ENCODE measurements at places on chromosomes 1 and 21.

DNA sequence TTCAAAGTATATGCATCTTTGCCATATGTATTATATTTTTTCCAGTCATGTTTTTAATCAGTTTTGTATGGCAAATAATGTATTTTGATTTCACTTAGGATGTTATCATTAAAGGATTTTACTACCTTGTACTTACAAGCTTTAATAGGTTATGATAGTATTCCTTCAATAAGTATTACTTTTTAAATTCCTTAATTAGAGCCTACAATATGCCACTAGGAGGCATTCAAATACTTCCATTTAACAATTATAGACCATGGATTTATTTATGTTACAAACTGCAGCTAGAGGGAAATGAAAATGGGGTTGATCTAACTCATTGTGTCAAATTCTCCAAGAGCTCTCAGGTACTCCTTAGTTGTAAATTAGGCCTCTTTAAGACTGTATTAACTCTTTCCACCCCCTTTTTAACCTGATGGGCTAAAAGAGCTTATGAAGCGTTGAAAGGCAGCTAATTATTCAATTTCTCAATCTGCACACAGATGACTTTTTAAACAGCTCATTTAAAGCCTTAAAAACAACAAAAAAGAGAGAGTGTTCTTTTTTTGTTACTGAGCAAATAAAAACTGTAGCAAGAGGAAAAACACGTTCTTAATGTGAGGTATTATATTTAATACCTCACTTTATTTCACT lies 156.2 kb downstream of the DENND1B start:
- DNase-seq: no peak

GRCh38 chr1:63463248-63463647 lies 59.8 kb downstream of the ITGB3BP start:
- no peak for DNase-seq

GRCh38 chr1:116983112-116983511 lies 18.4 kb upstream of the CD101 start:
- no peak for DNase-seq

- DNase-seq: no peak
Measured at GRCh38 chr1:39452081-39452480, 39.4 kb upstream of the BMP8A start.

DNA sequence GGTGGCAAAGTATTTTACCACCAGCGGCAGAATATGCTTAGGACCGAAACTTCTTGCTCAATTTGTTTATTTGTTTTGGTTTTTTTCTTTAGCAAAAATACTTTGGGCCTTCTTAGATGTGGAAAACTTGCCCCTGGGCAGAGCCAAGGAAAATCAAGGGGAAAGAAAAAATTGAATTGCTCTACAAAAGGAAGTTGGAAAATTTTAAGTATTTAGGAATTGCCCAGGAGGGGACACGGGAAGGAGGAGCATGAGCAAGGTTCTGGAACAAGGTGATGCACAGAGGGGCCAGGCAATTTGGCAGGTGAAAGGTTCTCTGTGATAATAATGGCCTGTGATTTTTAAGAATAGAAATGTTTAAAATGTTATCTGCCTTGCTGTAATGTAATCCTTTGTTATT lies 28.6 kb downstream of the SGIP1 start:
- DNase-seq: no peak

- DNase-seq: no peak
Measured at GRCh38 chr1:219441884-219442283, 171.0 kb downstream of the ZC3H11B start.

DNA sequence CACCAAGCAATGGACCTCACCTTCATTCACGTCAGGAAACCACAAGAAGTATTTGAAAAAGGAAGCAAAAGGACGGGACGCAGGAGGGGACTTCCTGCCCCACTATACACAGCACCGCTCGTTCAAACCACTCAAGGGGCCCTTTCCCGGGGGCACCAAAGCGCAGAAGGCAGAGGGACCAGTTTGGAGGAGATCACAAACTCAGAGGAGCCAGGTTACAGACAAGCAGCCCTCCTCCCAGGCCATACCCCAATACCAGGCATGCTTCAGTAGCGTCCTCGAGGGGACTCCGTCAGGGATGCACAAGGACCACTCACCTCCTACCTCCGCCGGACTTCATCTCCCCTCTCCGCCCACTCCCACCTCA lies 685 bp downstream of the CRTC2 start:
- no peak for DNase-seq

- no peak for DNase-seq
Measured at GRCh38 chr21:41321211-41321907, 4.8 kb downstream of the FAM3B start.

GRCh38 chr1:233246965-233247364 lies 48.6 kb downstream of the PCNX2 start:
- DNase-seq: no peak

DNA sequence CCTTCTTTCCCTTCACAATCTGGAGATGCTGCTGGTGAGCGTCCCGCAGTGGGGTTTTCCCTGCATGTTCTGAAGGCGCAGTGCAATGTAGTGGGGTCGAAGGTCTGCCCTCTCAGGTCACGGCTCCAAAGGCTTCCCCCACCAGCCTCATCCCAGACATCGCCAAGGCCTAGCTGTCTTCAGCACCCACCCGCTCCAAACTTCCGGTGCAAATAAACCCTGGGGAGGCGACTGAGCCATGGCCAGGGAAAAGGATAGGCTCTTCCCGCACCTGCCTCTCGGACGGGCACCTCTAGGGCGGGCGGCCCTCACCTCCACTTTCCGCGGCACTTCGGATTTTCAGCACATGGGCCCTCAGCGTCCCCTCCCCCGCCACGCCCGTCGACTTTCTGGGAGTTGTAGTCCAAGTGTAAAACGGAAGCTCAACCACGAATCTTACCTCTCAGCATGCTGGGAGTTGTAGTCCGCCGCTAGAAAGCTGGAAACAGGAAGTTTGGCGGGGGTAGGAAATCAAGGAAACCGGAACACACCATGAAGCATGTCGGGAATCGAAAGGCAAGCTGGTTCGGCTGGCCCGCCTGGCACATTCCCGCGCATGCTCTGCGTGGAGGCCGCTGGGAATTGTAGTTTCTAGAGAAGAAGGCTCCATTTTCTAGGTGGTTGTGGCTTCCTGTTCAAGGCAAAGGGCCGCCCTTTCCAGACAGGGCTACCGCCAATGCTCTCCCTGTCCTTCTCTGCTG lies at the start of gene MRPL24:
Gene MRPL24 (minus strand): TSS at position 348 of the 740 bp plus-strand sequence. CDS start 2,384 bp downstream, outside the sequence.
- DNase-seq: peak; percentile 91

DNA sequence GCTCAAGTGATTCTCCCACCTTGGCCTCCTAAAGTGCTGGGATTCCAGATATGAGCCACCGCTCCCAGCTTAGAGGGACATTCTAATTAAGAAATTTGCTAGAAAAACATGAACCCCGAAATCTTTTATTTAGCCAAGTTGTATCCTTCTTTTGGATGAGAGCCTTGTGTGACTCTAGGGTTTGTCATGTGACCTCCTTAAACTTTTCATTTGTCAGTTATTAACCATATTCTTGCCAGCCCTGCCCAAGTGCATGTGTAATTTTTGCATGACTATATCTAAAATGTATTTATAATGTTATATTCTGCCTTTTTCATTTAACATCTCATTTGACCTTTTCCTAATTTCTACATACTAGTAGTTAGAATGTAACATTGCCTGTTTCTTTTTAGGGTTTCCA lies 1.9 kb downstream of the UTP25 start:
- DNase-seq: no peak

GRCh38 chr1:42914092-42914627 lies 44.5 kb downstream of the SLC2A1 start:
- no peak for DNase-seq

GRCh38 chr1:107949467-107950253 lies 15.3 kb downstream of the VAV3 start:
- DNase-seq: no peak

GRCh38 chr1:12015001-12015491 lies 4.3 kb upstream of the MIIP start:
- DNase-seq: no peak

DNA sequence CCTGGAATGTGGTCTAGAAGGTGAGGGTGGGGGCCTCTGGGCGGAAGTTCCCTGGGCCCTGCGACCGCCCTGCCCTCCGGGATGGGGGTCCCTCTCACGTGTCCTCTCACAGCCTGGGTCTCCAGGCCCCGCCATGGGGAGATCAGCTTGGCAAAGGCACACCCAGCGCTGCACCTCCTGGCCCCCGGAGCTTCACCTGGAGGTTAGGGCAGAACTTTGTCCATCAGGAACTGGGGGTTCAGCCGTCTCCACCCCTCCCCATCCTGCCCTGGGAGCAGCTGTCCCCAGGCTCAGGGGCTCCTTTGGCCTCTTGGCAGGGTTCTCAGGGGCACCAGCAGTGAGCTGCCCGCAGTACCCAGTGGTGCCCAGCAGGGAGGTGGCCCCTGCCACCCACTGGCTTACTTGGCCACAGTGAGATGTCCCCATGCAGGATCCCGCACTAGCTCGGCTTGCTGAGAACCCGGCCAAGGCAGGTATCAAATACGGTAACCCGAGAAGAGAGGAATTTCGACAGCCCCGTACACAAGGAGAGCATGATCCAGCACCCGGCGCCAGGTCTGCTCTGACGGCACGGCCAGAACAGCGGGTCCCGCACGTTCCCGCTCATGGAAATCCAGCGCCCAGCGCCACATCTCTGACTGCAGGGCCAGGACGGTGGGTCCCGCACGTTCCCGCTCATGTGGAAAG lies 36.7 kb downstream of the RRP1 start:
- no peak for DNase-seq

DNA sequence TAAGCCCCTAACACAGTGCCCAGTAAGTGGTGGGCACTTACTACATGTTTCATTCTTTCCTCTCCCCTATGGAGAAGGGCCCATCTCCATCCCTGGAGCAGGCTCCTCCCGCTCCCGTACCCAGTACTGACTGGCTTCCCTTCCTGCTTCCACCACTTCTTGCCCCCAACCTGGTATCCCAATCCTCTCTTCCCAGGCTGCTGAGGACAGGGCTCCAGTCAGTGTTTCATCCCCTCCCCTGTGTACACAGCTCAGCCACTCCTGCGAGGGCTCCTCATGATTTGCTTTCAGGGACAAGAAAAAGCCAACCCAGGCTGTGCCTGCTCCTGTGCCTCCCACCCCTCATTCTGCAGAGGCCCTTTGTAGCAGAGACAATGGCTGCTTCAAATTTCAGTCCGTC lies 20.8 kb upstream of the ETV3 start:
- no peak for DNase-seq

GRCh38 chr1:40187399-40187798 lies 26.2 kb downstream of the RLF start:
- no peak for DNase-seq

GRCh38 chr1:15803380-15803779 lies 4.1 kb downstream of the UQCRHL start:
- DNase-seq: no peak

GRCh38 chr1:198910816-198911215 lies 272.0 kb downstream of the PTPRC start:
- no peak for DNase-seq

DNA sequence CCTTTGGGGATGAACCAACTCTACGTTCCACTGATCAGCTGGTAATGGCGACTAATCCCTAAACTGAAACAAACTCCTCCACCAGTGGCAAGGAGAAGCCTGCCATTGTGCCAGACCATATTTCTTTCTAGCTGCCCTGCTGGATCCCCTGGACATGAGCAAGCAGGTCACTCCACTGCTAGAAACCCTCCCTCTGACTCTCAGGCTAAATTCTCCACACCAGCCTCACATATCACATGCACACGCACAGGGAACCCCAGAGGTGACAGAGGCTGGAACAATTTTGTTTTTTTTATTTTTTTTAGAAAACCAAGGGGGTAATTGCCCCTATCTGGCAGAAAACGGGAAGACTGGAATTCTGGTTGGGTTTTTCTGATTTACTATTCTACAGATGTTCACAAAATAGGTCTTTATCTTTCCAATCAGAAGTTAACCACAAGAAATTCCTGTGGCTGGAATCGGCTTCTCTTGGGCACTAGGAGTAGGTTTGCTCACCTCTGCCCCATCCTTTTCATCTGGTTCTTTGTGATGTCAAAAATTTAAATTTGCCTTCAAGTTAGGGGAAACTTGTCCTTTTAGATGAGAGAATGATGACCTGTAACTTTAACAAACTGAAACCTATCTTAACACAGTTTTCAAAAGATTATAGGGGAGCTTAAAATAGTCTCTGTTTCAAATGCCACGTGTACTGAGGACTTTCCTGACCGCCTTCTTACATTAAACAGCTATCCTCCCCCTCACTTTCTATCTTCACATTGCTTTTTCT lies 258.1 kb downstream of the SDCCAG8 start:
- no peak for DNase-seq

GRCh38 chr1:246146804-246147523 lies 360.1 kb downstream of the SMYD3 start:
- no peak for DNase-seq

GRCh38 chr1:151716771-151717631 lies at the start of gene CELF3:
CELF3 (minus strand) TSS chr1:151716803; CDS start chr1:151716020, 783 bp downstream.
- no peak for DNase-seq

- DNase-seq: no peak
Measured at GRCh38 chr1:150225546-150225945, 10.4 kb downstream of the ANP32E start.

DNA sequence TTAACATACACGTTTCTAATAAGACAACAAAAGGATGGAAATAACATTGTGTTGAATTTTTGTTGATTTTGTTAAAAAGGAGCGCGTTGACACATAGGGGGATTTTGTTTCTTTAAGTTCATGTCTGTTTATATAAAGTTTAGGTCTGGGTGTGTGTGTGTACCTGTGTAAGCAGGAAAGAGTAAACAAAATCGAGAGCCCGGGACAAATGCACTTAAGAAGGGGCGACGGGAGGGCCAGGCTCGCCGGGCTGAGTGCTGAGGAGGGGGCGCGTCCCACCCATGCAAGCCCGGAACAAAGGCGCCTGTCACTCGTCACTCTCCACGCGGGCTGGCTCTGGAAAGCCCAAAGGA lies 28.8 kb upstream of the TRIM17 start:
- no peak for DNase-seq

DNA sequence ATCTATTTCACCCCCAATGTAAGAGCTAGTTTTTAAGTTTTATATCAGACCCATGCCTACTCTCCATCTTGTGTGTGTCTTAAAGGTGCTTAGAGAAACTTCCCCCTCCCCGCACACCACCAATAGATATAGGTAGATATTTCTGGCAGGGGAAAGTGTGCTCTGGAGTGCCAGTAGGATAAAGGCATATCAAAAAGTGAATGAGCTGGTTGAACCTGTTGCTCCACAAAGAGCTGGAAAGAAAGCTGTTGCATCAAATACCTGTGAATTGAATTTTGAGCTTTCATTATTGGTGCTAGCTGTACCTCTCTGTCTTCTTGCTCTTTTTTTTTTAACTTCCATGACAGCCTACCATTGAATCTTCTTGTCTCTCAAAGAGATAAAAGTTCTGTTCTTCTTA lies 32.8 kb downstream of the ARID1A start:
- DNase-seq: no peak

DNA sequence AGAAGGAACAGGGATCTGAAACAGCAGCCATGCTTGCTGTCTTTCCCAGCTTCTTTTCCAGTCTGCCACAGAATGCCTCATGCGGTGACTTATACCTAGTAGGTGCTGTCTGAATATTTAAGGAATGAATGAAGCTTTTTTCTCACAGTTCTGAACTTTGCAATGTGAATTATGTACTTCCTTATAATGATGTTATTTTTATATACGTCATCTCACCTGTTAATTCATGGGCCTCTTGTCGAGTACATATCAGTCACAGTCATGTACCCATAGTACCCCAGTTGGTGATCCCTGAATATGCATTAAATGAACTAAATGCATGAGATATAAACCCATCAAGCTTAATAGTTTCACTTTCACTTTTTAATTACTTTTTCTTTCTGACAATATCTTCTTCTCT lies 132.7 kb downstream of the NTNG1 start:
- no peak for DNase-seq

- DNase-seq: no peak
Measured at GRCh38 chr1:226788965-226789364, 49.9 kb upstream of the ITPKB start.
